ENCODE measurements at places on chromosomes 5 and 9.

DNA sequence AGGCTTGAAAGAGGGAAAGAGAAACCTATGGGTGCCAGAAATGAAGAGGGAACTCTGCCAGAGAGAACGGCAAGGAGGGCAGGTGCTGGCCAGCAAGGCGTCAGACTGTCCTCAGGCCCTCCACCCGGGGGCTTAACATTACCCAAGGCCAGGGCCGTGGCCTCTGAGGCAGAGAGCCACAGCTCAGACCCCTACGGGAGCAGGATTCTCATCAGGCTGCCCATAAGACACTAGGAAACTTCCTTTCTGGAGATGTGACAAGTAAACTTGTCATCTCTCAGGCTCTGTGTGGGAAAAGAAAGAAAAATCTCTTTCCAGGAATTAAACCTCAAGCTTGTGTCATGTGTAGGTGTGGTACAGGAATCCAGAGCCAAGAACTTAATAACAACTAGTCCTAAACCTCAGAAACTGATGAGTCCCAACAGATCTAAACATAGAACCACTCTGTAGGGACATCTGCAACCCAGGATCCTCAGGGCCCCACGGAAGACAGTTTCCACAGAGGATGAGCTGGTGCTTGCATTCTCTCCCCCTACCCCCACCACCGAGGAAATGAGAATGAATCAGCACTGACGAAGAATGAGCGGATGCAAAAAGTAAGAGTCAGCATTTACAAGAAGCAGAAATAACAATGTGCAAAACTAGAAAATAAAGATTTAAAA, 74.3 kb downstream of the DCP2 start:
- no peak for DNase-seq

DNA sequence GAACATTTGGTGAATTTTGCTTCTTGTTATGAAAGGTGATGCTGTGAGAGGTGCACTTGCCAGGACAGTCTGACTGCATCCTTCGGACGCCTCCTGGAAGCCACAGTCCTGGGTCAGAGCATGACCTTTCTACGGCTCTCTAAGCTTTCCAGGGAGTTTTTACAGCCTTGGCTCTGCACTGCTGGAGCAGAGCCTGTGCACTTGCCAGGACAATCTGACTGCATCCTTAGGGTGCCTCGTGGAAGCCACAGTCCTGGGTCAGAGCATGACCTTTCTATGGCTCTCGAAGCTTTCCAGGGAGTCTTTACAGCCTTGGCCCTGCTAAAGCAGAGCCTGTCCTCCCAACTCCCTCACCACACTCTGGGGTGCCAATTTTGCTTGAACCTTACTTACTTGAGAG, 49.6 kb downstream of the CCDC180 start:
- no peak for DNase-seq

DNA sequence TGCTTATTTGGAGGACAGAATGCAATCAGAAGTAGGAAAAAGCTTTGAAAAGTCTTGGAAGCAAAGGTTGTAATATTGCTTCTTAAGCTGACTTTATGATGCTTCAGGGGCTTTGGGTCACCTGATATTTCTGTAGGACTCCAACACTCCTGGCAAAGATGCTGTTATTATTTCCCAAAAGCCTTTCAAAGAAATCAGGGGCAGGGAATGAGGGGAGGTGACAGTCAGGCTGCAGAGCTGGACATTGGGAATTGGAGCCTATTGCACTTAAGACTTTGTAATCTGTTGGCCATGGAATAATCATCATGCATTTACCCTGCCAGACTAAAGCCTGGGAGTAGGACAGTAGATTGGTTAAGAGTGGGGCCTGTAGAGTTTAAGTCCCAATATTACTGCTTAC, 168.3 kb upstream of the IL12B start:
- DNase-seq, result no peak

- no peak for DNase-seq
Observed at GRCh38 chr5:3592298-3592697, 3.3 kb upstream of the IRX1 start.

DNA sequence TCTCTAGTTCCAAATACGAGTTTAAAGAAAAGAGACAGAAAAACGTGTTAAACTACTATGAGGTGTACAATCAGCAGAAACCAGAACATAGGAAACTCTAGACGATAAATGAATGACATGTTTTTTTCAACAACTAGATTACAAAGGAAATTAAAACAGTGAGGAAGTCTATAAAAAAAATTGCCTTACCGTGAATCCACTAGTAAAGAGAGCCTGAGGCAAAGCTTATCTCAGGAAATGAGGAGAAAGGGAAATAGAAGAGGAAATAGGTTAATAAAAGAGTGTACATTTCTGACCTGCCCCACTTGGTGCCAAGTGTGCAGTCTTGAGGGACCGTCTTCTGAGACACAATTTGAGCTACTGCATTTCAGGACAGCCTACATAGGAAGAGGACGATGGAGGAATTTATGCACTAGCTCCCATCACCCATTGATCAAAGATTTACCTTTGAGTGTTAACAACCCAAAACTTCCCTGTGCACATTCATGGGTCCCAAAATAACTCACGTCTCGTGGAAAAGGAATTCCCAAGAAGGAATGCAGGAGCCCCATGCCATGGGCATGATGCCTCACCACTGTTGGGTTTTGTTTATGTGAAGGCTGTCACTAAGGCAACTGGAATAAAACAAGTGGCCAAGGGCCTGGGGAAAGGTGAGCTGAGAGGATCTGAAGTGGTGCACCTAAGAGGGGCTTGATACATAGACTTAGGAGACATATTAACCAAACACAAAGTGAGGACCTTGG, 53.6 kb upstream of the SLC1A3 start:
- no peak for DNase-seq
